Stimulated activated CD8-positive, alpha-beta memory T cell treated with anti-CD3 and anti-CD28 coated beads, Interleukin-2, amount 100 ng/mL, for 48 hours (primary cell): ENCODE measurements at places on chromosomes 11 and 22.

DNA sequence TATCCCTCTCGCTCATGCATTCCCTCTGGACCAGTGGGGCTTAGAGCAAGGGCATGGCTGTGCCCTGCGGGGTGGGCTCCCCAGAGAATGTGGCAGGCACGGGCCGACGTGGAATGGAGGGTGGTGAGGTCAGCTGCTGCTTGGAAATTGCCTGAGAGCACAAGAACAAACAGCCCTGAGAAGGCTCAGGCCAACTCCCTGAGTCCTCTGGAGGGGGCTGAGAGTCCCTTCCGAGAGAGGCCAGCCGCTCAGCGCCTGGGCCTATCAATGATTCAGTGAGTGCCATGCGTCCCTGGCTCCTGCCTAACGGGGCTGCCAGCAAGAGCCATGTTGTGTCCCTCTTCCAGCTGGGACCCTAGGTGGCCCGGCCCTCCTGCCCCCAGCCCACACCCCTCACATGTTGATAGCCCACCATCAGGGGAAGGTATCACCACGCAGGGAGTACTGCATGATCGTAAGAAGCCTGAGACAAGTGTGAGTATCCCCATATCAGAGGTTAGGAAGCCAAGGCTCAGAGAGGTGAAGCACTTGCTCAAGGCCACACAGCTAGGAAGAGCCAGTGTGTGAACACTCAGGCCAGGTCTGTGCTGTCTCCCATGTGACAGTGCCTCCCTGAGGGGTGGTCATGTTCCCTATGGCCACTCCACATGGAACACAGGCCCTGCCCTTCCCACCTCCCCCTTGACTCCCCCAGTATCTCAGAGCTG is 55.8 kb downstream of the NECTIN1 start:
- no peak for DNase-seq

GRCh38 chr22:19406281-19406811 is 25.2 kb downstream of the HIRA start:
- no peak for DNase-seq

DNA sequence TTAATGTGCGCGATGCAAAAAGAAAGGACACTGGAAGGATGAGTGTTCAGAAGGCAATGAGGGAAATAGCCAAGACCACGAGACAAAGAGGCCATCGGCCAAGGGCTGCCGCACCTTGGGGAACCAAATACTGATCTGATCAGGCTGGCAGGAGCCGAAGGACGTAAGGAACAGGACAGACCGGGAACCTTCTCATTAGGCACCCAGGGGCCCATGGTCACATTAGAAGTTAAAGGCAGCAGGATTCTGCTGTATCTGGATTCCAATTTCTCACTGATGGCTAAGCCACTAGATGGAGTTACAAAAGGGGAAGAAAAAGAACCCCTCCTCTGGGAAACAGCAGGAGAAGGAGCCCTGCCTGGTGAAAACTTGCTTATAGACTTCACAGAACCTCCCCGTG is 28.8 kb upstream of the CPT1A start:
- DNase-seq = no peak

- DNase-seq = no peak
Observed at GRCh38 chr11:93213622-93214021, 15.8 kb upstream of the SLC36A4 start.

GRCh38 chr22:29480512-29481264 is 670 bp downstream of the NEFH start:
- peak; percentile 18 for DNase-seq

- DNase-seq = no peak
Observed at GRCh38 chr22:19448076-19448607, 631 bp upstream of the C22orf39 start.

DNA sequence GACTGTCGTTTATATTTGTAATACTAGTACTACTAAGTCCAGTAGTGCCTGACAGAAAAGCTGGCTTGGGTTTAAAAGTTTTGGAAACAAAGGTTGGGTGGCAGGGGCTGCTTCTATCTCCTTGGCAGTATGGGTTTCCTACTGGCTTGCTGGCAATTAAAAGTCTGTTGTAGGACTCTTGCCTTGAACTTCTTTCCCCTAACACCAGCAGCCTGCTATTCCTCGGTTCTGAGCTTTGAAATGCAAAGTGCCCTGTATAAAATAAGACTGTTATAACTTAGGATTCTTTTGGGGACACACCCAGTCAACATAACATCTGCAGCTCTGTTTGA is 1.3 kb downstream of the RNF169 start:
- DNase-seq = no peak

- peak; percentile 52 for DNase-seq
Observed at GRCh38 chr11:45233121-45233803, 52.9 kb downstream of the SYT13 start.

- no peak for DNase-seq
Observed at GRCh38 chr11:118872403-118872821, 11.3 kb upstream of the CXCR5 start.

DNA sequence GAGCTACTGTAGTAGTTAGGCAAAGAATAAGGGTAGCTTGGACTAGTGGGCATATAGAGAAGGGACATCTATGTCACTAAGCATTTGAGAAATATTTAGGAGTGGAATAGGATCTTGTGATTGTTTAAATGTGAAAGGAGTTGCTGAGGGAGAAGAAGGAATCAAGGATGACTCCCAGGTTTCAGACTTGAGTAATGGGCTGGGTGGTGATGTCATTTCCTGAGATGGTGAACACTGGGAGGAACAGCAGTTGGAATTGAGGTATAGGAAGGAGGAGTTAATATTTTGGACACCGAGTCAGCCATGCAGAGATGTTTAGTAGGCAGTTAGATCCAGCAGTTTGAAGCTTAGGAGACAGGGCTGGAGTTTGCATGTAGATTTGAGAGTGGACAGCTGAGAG is 40.1 kb downstream of the REXO2 start:
- no peak for DNase-seq

DNA sequence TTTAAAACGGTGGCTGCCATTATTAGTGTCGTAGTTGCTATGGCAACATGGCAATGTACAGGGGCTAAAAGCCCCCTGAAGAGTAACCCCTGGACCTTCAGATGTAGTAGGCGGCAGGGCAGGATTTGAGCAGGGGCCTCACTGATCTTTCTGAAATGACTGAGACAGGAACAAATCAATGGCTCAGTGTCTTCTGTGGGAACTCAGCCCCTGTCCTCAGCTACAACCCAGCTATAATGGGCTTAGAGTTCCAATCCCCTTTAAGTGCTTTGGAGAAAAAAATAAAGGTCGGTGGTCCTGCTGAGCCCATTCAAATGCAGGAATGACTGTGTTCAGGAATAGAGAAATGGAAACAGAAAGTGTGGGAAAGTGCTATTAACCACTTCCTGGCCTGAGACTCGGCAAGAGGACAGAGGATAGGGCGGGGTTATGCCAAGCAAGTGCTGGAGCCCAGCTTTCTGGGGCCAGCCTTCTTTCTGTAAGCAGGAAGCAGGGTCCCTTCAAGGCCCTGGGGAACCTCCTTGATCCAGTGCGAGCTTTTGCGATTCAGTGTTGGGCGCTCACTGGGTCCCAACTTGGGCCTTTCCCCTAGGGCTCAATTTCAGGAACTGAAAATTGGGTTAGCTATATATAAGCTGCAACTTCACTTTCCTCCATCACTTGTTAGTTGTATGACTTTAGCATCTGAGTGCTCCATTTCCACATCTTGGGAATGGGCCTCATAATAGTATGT is 6.1 kb upstream of the CD82 start:
- no peak for DNase-seq

GRCh38 chr11:86664930-86665329 is 7.5 kb downstream of the ME3 start:
- no peak for DNase-seq

DNA sequence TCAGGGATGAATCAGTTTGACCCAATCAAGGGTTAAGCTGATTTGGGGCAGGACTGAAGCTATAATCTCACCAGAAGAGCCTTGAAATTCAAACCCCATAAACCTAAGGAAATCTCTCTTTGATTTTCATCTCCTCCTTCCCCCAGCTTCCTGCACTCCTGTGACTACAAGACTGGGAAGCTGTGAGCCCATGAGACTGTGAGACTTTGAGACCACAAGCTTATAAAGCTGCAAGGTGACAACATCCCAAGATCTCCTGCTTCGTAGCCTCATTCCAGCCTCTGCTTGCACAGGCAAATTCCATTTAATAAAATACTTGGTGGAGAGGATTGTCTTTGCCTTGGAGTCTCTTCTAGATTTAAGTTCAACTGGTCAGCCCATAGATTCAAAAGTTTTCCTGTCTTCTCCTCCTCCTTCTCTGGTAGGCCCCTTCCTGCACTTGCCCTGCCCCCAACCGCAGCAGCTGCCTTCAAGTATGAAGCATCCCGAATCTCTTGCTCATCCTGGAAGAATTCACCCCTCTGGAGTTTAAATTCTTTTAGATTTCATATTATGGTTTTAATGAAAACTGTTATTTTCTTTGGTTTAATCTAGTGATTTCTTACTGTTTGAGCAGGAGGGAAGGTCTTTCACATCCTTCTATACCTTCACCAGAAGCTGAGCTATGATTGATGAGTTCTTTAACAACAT is 42.1 kb downstream of the PAMR1 start:
- no peak for DNase-seq

DNA sequence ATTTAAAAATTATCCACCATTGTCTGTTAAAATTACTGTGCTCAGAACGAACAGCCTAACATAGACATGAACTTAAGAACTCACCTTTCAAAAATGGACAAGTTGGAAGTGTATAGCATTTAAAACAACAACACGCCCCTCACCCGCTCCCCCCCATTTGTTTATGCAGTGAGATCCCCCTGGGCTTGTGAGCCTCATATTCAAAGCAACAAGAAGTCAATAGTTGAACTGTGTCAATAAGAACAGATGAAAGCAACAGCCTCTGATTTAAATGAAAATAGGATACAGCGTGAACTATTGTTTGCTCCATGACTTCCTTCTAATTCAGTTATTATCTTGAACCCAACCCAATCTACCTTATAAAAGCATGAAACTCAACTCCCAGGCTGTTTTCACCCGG is 314.2 kb downstream of the BLID start:
- DNase-seq = no peak

- no peak for DNase-seq
Observed at GRCh38 chr11:45876401-45876800, 9.1 kb upstream of the MAPK8IP1 start.

DNA sequence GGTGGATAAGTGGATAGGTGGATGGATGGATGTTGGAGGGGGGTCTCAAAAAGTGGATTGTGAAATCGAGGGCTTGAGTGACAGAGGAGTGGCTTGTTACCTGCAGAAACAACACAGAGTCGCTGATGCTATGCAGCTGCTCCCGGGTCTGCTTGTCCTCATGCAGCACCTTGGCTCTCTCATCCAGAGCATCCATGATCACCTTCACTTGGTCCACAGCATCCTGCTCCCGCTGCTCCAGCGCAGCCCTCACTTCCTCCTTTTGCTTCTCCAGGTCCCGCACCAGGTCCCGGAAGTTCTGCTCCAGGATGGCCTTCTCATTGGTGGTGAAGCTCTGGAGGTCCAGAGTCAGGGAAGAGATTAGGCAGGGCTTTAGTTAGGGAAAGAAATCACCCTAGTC is 10.7 kb downstream of the TRIM29 start:
- DNase-seq = no peak

GRCh38 chr11:121536126-121536525 is 83.4 kb upstream of the SORL1-AS1 start:
- DNase-seq = no peak

DNA sequence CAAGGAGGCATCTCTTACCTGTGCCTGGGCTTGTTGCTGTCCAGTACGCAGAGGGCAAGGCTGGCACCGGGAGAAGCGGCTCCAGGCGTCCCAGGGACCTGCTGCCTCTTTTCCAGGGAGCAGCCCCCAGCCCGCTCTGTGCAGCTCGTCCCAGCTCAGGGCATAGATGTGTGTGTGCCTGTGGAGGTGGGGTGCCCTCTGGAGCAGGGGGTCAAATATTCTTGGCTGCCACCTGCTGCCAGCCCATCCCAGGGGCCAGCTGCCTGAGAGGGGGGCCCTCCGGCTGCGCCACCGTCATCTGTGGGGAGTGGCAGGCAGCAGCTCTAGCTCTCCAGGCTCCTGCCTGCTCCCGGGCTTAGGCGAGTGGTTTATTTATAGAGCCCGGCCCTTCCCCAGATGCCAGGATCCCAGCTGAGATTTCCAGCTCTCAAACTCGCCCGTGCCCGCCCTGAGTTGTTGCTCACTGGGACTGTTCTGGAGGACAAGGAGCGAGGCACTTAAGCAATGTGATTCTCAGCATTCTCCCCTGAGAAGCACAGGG is 87.5 kb downstream of the RTL6 start:
- DNase-seq = no peak

- DNase-seq = no peak
Observed at GRCh38 chr11:40573254-40573891, 886.1 kb downstream of the LRRC4C start.

GRCh38 chr11:121226415-121227263 is 65.9 kb upstream of the SC5D start:
- no peak for DNase-seq

GRCh38 chr11:111402411-111402810 is 23.3 kb upstream of the POU2AF1 start:
- DNase-seq = no peak

- DNase-seq = no peak
Observed at GRCh38 chr11:30917266-30917665, 331.1 kb upstream of the MPPED2 start.

DNA sequence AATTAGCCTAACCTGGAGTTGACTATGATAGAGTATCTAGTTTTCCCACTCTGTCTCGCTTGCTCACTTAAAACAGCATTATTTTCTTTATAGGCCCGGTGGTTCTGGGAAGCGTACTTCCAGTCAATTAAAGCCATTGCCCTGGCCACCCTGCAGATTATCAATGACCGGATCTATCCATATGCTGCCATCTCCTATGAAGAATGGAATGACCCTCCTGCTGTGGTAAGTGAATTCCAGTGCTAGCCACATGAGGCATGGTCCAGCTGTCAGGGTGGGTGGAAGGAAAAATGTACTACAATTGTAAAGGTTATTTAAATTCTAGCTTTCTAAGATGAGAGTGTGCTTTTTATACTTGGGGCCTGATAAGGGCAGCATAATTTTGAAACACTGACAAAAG is 76.0 kb downstream of the EXT2 start:
- no peak for DNase-seq

GRCh38 chr11:120197977-120198376 is 12.9 kb upstream of the OAF start:
- no peak for DNase-seq

- peak; percentile 89 for DNase-seq
Observed at GRCh38 chr11:536841-537621, at the start of gene LRRC56. TSS of gene LRRC56 (plus strand) at chr11:537527. CDS start at chr11:540685, 3,158 bp downstream.

GRCh38 chr11:74683279-74683871 is 47.9 kb downstream of the CHRDL2 start:
- no peak for DNase-seq

- DNase-seq = no peak
Observed at GRCh38 chr11:114196997-114197703, 99.0 kb upstream of the NNMT start.

- DNase-seq = no peak
Observed at GRCh38 chr11:11135820-11136476, 217.1 kb downstream of the CSNK2A3 start.
